WTC11 (cell line): ENCODE measurements at places on chromosomes 4 and X. TPM values are rescaled to one million over a fixed set of nuclear protein-coding genes. Genes with fewer than 3 reads are reported as not detected.

HTN3 gene
- not detected in 3 replicates for total RNA-seq

DNA sequence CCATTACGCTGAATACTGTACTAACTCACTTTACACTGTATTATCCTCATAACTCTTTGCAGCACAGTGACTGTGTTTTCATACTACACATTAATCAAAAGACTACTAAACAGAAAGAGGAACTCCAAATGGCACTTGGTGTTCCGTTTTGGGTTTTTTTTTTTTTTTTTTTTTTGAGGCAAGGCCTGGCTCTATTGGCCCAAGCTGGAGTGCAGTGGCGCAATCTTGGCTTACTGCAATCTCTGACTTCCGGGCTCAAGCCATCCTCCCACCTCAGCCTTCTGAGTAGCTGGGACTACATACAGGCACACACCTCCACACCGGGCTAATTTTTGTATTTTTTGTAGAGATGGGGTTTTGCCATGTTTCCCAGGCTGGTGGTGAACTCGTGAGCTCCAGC lies 10.7 kb downstream of the KLHL8 start:
- no peaks in the 10 kb centered on the region for H3K36me3 ChIP-seq
- no peak overlapping the region for H3K27ac ChIP-seq
- no peak for DNase-seq
- no peaks in the 10 kb centered on the region for H3K27me3 ChIP-seq
- H3K4me3 ChIP-seq = no peak overlapping the region
- H3K4me1 ChIP-seq = no peaks in the 10 kb centered on the region

- H3K27ac ChIP-seq = no peak overlapping the region
- 0 out of 2 replicates have a peak, but pooled peaks cover 4% of the 10 kb centered on the region for H3K36me3 ChIP-seq
- peak; percentile 24 for DNase-seq
- H3K4me1 ChIP-seq = peaks cover 43% of the 10 kb centered on the region
- no peak overlapping the region for H3K4me3 ChIP-seq
- H3K27me3 ChIP-seq = no peaks in the 10 kb centered on the region; the same call in 1 of the 2 replicates
Observed at GRCh38 chr4:81453024-81453423, 18.7 kb downstream of the RASGEF1B start.

DNA sequence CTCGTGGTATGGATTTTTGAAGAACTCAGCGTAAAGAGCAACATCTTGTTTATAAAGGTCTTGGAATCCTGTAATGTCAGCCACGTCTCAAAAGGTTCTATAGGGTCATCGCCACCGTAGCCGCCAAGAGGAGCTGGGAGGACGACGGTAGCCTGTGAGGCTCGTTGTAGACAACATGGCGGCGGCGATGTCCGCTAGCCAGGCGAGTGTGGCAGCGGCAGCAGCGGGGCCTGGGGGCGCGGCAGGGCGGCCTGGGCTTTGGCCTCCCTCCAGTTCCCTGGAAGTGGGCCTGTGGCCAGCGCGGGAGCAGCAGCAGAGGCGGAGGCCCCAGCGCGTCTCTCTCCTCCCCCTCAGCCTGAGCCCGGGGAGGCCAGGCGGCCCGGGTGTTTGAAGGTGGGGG lies 143.5 kb upstream of the PBDC1 start:
- H3K27ac ChIP-seq = no peak overlapping the region
- no peak for DNase-seq
- H3K27me3 ChIP-seq = peaks cover 5% of the 10 kb centered on the region; the same call in 1 of the 2 replicates
- H3K4me3 ChIP-seq = no peak overlapping the region
- H3K4me1 ChIP-seq = 0 out of 2 replicates have a peak, but pooled peaks cover 2% of the 10 kb centered on the region

GRCh38 chr4:40455340-40455902 lies 120.3 kb downstream of the CHRNA9 start:
- H3K27me3 ChIP-seq = no peaks in the 10 kb centered on the region
- H3K27ac ChIP-seq = 0 out of 2 replicates have a peak overlapping the region, but pooled peaks have one; percentile 23
- peaks cover 44% of the 10 kb centered on the region for H3K4me1 ChIP-seq
- H3K36me3 ChIP-seq = peaks cover 5% of the 10 kb centered on the region; the same call in 1 of the 2 replicates

DNA sequence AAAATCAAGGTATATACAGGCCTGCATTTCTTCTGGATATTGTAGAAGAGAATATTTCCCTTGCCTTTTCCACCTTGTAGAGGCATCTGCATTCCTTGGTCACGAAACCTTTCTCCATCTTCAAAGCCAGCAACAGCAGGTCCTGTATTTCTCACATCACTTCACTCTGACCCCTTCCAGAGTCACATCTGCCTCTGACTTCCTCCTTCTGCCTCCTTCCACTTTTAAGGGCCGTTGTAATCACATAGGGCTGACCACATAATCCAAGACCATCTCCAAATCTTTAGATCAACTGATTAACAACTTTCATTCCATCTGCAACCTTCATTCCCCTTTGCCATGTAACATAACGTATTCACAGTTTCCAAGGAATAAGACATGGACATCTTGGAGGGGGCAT lies 38.3 kb upstream of the NDP start:
- no peak overlapping the region for H3K27ac ChIP-seq
- no peaks in the 10 kb centered on the region for H3K4me1 ChIP-seq
- no peak for DNase-seq
- H3K4me3 ChIP-seq = no peak overlapping the region
- H3K36me3 ChIP-seq = no peaks in the 10 kb centered on the region
- H3K27me3 ChIP-seq = no peaks in the 10 kb centered on the region
